ENCODE measurements at places on chromosomes 3 and 15.

GRCh38 chr15:65361708-65362459 lies 15.9 kb downstream of the IGDCC3 start:
- no peak for DNase-seq

DNA sequence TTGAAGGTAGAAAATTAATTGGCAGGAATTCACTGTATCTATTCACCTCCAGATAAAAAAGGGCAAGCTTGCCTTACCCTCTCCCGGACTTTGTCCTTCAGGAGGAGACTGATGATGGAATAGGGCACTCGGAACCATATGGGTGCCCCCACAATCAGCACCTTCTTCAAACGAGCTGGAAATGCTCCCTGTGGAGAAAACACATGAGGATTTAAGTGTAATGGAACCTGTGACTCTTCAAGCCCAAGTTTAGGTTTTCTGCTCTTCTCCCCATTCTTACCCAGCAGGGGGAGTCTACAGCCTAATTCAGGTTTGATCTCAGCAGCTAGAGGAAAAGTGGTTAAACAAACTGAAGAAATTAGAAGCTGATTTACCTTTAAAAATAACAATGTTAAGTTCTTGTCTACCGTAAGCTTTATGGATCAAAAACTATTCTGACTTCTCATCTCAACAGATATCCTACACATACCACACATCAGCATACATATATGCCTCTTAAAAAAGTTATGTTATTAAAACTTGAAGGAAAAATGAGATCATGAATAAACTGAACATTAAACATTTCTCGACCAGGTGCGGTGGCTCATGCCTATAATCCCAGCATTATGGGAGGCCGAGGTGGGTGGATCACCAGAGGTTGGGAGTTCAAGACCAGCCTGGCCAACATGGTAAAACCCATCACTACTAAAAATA lies 57.5 kb upstream of the SIN3A start:
- no peak for DNase-seq

GRCh38 chr3:65524584-65524983 lies 514.1 kb downstream of the MAGI1 start:
- no peak for DNase-seq

GRCh38 chr3:99532246-99532645 lies 106.1 kb upstream of the COL8A1 start:
- DNase-seq, result no peak
